Suppressor macrophage treated with lipopolysaccharide for 4 hours (primary cell): ENCODE measurements at places on chromosomes 16 and 17.

- no peak for DNase-seq
Observed at GRCh38 chr16:970386-970765, 408 bp downstream of the LMF1 start.

DNA sequence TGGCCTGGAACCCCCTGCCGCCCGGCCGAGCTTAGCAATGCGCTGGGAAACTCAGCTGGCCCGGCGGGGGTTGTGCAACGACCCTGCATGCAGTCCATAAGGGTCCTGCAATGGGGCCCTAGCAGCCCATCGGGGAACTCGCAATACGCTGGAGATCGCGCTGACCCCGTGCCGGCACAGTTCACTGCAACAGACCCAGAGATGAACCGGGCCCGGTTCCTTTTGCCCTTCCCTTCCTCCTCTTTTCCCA, 375 bp downstream of the SLC25A11 start:
- DNase-seq = no peak

DNA sequence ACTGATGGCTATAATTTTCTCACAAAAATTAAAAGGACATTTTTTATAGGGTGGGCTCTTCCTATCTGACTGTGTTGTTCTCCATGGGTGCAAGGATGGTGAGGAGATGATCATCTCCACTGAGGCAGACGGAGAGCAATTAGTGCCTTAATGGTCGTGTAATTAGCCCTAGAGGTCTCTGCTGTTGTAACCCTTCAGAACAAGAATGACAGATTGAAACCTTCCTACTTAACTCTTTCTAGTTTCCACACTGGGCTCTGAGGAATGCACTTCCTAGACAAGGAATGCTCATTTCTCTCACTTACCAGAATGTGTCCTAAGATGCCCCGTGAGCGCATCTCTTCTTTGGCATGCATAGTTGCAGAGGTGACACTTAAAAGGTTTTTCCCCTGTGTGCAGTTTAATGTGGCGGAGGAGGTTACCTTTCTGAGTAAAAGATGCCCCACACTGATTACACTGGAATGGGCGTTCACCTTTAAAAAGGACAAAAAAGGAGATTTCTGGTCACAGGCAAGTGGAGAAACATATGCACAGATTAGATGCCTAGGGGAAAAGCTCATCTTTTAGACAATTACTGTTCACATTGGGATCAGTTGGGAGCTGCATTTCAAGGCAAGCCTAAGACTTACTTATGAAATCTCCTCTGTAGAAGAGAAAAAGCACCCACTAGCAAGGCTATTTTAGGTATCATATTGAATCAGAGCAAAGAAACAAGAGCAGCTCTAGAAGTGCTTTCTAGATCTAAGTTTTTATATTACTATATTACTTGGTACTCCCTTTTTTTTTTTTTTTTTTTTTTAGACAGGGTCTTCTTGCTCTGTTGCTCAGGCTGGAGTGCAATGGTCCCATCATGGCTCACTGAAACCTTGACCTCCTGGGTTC, 53.6 kb downstream of the GRB7 start:
- no peak for DNase-seq

DNA sequence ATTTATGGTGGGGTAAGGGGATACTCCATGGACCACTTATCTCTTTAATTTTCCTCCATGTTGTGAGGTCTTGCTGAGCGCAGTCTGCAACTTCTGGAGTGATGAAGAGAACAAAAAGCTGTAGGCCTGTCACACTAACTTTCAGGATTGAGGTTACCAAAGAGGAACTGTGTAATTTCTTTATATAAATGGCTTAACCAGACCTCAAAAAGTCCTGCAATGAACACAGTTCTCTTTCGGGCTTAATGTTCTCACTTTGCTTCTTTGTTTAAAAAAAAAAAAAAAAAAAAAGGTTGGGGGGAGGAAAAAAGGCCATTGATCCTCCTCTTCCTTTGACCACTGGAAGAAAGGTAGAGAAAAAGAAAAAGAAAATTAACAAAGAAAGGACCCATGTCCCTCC, 86.8 kb upstream of the SOX9 start:
- DNase-seq = no peak
